Stimulated activated CD4-positive, alpha-beta T cell treated with anti-CD3 and anti-CD28 coated beads, TNF-alpha, amount 100 ng/mL, for 1 hour (primary cell): ENCODE measurements at places on chromosomes 2 and 18.
A peak's percentile ranks its signal among the peaks of the same experiment; 100 is the strongest.

DNA sequence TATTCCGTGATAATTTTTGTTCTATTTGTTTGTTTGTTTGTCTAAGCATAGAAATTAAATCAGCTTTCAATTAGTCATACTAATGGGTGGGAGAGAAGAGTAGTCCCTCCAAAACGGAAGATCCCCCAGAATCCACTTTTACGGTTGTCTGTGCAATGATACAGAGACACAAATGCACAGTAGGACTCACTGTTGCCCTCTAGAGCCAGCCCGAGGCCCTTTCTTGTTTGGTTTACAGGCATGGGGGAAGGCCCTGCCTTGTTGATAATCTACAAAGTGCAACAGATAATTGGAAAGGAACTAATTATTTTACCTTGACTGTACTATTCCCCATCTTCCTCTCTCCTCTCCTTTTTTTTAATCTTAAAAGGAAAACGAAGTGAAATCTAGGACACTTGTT lies 121.1 kb downstream of the ACOXL start:
- no peak for DNase-seq

DNA sequence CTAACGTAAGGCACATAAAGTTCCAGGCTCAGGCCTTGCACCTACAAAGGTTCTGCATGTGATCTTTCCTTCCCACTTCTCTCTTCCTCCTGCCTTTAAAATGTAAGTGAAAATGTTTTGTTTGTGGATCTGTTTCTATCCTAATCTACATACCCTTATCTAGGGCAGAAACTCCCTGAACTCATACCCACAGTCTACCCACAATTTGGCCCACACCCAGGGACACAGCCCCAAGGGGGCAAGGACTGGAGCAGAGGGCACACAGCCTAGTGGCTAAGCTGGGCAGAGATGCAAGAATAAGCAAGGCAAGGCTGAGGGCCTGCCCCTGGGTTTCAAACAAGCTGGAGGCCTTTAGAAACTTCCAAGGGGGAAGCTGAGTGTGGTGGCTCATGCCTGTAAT lies 71.0 kb downstream of the HS1BP3 start:
- no peak for DNase-seq

GRCh38 chr2:135063210-135063609 lies 11.1 kb downstream of the RAB3GAP1 start:
- no peak for DNase-seq

DNA sequence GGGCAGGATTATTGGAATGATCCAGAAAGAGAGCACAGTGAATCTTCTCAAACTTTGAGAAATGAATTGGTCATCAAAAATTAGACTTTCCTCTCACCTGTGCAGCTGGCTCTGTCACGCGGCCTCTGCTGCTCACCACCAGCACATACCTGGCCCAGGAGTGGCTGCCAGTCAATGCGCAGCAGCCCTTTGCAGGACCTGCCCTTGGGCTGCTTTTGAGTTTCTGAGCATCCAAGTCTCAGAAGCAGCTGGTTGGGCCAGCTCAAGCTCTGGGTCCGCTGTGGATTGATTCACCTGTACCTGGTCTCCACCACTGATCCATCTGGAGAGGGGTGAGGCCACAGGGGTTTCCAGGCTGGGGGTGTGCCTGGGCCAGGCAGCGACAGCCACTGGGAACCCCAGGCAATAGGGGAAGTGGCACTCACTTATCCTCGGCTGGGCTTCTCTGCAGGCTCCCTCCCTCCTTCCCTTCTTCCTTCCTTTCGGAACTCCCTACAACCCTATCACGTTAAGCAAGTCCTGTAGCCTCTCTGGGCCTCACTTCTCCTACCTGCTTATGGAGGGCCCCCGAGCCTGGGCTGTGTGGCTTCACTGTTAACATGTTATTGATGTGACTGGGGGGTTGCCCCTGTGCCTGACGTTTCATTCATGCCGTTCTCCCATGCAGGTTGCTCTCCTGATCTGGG lies 48.1 kb downstream of the SH3BP4 start:
- no peak for DNase-seq

DNA sequence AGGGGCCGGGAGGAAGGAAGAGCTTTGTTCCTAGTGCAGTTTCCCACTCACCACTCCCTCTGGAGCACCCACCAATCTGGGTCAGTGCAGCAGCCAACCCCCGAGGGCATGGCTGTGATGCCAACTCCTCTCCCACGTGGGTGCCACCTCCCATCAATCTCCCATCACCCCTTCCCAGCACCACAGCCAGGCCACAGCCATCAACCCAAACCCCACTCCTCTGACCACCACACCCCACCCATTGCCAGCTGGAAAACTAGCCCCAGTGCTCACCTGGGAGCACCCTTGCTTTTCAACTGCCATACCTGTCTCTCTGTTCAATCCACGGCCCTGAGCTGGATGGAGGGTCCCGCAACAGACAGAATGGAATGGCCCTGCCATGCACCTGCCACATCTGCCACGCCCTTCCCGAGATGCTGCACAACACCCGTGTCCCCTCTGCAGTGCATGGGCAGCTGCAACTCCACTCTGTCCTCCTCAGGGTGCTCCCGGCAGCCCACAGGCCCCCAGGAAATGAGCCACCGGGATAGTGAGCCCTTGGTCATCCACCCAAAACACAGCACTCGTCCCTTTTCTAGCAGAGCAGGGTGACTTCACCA lies 112.4 kb upstream of the ID2 start:
- DNase-seq, result no peak

- no peak for DNase-seq
Observed at GRCh38 chr18:62318228-62319180, 6.6 kb upstream of the TNFRSF11A start.

GRCh38 chr2:158743879-158744278 lies 51.2 kb upstream of the DAPL1 start:
- no peak for DNase-seq

- no peak for DNase-seq
Observed at GRCh38 chr2:197011801-197012641, 85.5 kb upstream of the PGAP1 start.

DNA sequence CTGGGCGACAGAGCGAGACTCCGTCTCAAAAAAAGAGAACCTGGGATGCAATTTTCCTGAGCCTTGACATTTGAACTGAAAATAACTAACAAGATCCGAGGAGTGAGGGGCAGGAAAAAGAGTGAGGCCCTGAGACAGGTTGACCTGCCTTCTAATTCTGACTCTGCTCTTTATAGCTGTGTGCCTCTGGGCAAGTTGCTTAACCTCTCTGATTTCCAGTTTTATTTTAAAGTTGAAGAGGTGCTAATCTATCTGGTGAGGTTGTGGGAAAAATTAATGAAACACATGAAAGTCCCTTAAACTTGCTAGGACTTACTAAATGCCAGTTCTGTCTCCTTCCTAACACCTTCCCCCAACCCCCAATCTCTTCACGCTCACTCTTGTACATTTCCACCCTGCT lies 108.4 kb upstream of the MGAT5 start:
- no peak for DNase-seq

DNA sequence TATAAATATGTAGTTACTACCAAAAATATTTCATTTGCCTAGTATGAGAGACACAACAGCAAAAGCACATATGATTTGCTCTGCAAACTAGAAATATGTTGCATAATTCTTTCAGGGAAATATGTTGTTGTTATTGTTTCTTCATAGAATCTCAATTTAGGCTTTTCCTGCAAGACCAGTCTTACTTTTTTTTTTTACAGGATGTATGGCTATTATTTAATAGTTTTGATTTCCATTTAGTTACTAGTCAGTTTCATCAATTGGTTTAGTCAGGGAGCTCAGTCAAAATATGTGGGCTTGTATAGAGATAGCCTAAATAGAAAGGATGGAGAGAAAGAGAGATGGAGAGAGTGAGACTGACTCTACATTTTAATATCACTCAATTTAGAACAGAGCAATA lies 6.1 kb downstream of the LRP1B start:
- DNase-seq, result no peak

- no peak for DNase-seq
Observed at GRCh38 chr2:239729151-239729550, 296.0 kb downstream of the NDUFA10 start.

DNA sequence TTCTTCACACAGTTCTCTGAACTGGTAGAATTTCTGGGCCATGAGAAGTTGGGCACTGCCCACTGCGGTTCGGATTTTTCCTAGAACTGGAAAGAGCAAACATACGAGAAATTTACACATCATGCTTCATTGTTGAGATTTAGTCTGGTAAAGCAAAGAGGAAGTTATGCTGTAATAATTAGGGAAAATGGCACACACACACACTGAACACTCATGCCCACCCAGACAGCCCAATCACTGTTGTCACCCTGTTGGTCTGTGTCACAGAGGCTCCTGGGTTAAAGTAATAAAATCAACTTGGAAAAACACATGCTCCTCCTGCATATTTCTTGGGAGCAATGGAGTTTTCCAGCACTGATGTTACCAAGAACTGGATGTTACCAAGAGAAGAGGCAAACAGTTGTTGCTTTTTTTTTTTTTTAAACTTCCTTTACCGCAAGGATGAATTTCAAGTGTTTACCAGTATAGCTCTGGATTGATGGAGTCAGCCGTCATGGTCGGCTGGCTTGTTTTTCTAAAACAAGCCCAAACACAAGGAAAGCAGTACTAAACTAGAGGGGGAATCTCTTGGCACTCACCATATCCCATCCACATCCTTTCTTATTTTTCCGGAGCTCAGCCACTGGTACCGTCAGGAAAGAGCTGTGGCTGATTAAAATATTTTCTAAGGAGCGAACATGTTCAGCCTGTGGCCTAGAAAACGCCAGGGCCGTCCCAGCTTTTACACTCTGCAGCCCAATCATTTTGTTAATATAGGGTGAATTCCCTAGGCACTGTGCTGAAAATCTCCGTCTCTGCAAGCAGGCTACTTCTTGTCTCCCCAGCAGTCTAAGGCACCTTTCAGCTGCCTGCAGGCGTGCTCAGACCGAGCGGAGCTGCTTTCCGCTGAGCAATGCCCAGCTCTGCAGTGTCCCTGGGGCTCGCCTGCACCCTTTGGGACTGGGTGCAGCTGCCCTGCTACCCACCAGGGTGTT lies 58.9 kb downstream of the TGIF1 start:
- DNase-seq, result no peak

DNA sequence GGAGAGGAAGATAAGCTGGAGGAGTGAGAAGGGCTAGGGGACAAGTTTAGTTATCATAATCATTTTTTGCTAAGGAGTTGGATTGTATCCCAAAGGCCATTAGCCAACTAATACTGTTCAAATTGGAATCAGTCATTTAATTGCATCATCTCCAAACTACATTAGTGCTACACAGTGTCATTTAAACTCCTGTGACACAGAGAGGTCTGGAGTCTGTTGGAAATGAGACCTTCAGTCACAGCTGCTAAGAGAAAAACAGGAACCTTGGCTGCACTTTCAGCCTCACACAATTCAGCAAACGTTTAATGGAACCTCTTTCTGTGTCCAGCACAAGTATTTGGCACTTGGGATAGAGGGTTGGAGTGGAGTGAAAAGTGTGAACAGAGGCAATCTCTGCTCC lies 175.5 kb upstream of the MGAT5 start:
- no peak for DNase-seq

- DNase-seq, result no peak
Observed at GRCh38 chr2:39121523-39122063, 742 bp upstream of the SOS1 start.

- DNase-seq, result no peak
Observed at GRCh38 chr18:68509902-68510301, 205.0 kb downstream of the TMX3 start.

DNA sequence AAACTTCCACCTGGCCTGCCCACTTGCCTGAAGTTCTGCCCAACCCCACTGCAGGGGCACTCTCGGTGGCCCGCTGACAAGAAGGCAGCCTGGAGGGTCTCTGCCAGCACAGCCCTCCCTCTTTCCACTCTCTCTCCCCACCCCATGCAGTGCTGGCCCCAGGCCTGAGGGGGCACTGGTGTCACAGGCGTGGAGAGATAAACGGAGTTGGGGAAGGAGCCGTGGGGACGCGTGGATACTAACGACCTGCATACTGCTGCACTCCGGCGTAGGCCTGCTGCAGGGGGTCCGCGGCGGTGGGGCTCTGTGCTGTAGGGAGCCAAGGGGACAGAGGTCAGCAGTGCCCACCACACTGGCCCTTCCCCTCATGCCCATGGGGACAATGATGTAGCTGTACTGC lies 299.3 kb downstream of the CELF4 start:
- DNase-seq, result no peak

DNA sequence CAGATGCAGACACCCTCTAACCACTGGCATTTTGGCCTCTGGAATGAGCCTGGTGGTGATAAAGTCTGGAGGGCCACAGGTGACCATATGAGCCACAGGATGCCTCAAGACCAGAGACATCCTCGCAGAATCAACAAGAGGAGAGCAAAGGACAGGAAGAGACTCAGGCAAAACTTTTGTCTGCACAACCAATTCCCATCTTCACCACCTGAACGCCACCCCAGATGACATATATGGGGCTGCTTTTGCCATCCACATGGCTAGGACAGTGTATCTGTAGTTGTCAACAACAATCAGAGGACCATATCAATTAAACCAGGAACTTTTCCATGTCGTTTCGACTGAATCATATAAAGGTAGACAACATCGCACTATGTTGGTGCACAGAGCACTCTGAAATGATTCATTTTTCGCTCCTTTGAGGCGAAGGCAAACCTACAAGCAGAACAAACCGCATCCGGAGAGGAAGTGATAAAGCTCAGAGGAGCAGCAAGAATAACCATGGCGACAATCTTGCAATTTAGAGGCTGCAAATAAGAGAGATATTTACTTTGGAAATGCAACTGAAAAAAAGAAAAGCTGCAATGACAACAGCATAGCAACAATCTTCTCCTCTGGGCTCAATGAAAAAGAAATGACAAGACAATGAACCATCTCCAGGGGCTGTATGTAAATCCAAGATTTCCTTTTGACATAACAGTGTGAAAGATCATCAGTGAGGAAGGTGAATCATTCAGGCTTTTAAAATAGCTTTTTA lies 204.5 kb downstream of the ARL4C start:
- DNase-seq, result peak; percentile 47

DNA sequence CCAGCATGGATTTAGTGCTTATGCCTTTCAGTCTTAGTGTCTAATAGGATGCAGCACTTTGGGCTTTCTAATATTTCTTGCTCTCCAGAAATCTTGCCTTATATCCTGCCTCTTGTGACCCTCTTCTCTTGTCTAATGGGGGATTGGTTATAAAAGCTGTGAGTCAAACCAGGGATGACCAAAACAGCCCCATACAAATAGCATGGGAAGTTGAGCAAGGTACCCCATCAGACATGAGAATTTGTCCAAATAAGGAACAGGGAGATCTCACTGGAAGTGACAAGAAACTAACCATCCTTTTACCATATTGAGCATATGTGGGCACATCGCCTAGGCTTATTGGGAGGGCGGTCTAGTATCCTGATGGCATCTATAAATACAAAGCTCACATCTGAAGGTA lies 78.8 kb upstream of the BZW1 start:
- no peak for DNase-seq

GRCh38 chr2:15594291-15595256 lies 2.9 kb downstream of the DDX1 start:
- DNase-seq, result no peak

GRCh38 chr2:8877894-8878293 lies 40.5 kb upstream of the KIDINS220 start:
- no peak for DNase-seq

GRCh38 chr18:30328839-30329238 lies 713.7 kb downstream of the DSC3 start:
- DNase-seq, result no peak

GRCh38 chr2:38154395-38154794 lies 78.4 kb upstream of the CYP1B1 start:
- no peak for DNase-seq
